ENCODE measurements at places on chromosomes 3 and 15.

GRCh38 chr3:77040926-77041722, 1.2 kb downstream of the ROBO2 start:
- no peak for DNase-seq

GRCh38 chr3:100107221-100107814, 7.0 kb downstream of the FILIP1L start:
- no peak for DNase-seq

DNA sequence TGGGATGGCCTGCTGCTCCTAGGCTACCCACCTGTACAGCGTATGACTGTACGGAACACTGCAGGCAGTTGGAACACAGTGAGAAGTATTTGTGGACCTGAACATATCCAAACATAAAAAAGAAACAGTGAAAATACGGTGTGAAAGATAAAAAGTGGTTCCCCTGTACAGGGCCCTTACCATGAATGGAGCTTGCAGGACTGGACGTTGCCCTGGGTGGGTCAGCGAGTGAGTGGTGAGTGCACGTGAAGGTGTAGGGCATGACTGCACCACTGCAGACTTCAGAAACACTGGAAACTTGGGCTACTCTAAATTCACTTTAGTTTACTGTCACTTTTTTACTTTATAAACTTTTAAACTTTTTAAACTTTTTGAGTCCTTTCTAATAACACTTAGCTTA, 71.2 kb upstream of the SLC6A6 start:
- no peak for DNase-seq

- no peak for DNase-seq
Observed at GRCh38 chr15:34732430-34732829, 22.4 kb downstream of the GJD2 start.

DNA sequence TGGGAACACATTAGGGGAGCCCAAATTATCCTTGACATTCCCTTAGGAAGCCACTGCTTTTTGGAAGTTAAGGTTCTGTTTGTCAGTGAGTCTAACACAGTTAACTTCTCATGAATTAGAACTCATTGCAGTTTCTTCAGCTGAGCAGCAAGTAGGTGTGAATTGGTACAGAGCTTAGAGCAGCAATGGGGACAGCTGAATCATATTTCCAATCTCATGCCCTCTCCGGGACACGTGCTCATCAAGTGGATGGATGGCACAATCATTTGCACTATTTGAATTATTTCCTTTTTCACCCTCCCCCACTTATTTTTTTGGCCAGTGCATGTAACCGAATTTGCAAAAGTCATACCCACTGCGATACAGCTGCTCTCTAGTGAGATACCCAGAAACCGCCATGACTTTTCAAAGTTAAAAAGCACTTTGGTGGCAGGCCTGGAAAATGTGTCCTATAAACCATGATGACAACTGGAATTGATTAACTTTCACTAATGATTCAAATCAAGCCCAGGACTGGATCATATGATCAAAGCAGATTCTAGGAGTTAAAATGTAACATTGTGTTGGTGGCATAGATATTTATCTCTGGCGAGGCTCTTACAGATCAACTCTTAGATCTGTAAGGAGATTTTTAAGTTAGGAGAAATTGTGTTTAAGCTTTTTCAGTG, 76.4 kb downstream of the EBLN2 start:
- DNase-seq, result no peak

- DNase-seq, result peak; percentile 55
Observed at GRCh38 chr15:63465104-63465503, 39.3 kb upstream of the USP3 start.

- no peak for DNase-seq
Observed at GRCh38 chr3:178306432-178307115, 229.7 kb upstream of the KCNMB2 start.

- no peak for DNase-seq
Observed at GRCh38 chr3:156253150-156253549, 132.8 kb downstream of the KCNAB1 start.

DNA sequence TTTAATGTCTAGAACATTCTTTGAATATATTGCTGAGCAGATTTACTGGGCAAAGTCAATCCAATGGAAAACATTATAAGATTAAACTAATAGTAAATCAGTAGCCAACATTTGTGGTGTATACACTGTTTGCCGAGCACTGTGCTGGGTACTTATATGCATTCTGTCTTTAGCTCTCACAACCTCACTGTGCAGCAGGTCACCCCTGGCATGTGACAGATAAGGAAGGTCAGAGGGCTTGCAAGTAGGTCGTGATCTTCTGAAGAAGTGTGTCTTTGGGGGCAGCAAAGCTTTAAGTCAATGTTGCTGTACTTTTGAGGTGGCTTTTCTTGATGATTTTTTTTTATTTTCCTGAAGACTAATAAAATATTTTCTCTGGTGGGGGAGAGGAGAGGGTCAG, 62.2 kb downstream of the TCAIM start:
- no peak for DNase-seq

DNA sequence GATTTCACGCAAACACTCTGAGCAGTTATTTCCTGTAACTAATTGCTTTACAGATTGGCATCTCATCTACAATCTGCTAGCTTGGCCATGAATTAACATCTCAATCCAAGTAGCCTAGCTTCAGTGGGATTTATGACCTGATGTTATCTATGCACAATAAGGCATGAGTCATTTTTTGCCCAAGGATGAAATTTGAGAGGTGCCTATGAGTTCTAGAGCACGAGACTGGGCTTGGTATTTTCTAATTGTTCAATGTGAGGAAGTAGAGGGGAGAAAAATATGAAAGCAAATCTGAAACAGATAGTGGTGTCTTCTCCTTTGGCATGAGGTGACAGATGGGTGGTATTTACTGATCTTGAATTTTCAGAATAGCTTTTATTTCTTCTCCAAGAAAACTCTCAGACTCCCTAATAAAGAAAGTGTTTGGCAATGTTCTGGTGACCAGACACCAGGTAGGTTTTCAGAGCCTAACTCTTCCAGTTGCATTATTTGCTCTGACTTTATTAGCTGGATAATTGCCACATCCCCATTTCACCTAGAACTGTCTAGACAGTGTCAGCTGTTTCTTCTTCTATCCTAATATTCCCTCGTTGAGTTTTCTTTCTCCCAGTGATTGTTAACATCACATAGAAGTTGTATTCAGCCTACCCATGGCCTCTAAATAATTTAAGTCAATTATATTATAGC, 301.0 kb upstream of the UMPS start:
- peak; percentile 48 for DNase-seq

- DNase-seq, result no peak
Observed at GRCh38 chr15:70237626-70238025, 139.9 kb upstream of the TLE3 start.

GRCh38 chr3:173913397-173913796, 515.9 kb downstream of the NLGN1 start:
- peak; percentile 53 for DNase-seq

DNA sequence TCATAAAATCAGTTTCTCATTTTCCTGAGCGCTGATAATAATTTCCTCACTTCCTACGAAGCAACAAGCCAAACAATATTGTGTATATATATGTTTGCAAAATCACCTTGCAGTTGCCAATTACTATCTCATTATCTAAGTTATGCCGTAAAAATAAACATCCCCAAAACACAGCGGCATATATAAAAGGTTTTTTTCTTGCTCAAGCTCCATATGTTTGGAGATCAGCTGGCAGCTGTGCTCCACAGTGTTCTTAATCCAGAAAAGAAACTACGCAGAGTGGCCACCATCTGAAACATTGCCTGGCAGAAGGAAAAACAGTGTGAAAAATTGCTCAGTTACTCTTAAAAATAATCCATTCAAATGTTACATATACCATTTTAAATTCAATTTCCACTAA, 951.4 kb downstream of the PLOD2 start:
- no peak for DNase-seq

DNA sequence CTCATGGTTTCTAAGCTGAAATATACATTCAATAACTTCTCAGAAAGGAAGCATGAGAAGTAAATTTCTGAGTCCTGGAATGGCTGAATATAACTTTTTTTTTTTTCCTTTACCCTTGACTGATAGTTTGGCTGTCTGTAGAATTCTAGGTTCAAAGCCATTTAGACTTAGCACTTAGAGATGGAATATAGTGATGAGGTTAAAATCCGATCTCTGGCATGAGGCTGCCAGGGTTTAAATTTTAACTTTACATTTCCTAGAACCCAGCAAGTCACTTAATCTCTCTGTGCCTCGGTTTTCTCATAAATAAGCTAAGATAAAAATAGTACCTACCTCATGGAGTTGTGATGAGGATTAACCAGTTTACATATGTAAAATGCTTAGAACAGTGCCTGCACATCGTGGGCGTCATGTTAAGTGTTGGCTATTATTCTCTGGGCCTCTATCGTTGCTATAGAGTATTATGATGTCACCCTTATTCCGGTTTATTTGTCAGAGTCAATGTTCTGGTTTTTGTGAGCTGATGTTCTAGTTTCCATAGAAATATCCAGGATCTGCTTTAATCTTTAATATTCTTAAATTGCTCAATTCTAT, 199.8 kb upstream of the TLE3 start:
- DNase-seq, result no peak

DNA sequence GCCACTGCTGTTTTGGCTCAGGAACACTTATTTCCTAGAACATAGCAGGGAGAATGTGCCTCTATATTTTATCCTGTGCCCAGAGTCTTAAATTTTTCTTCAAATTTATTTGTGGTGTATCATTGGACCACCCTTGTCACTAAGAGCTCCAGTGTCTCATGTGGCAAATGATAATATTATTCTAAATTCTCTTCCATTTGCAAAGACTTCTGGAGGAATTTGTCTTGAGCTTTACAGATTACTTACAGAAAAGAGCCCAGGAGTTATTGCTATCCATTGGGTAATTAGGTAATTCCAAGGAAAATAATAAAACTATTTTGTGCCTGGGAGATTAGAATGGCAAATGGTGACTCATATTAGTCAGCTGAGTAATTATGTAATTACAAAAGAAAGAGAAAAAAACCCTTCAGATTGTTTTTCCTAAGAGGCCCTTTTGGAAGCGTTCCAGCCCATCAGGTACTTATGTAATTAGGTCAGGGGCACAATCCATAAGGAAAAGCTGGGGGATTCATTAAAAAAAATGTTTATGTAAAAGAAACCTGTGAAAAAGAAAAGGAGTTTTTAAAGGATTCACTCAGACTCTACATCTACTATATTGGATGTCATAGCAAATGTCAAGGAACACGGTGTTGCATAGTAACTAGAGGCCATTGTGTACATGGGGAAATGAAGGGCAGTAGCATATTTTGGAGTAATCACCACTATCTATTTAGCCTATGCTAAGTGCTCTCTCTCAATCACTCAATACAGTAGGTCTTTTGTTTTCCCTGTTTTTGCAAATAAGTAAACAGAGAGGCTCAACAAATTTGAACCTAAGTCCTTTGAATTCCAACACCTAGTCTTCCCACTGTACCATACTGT, 380.9 kb upstream of the RARB start:
- DNase-seq, result no peak

GRCh38 chr3:183400352-183400751, 28.1 kb downstream of the MCF2L2 start:
- DNase-seq, result no peak

- DNase-seq, result no peak
Observed at GRCh38 chr3:118833075-118833474, 201.6 kb downstream of the IGSF11 start.

GRCh38 chr15:98076021-98076816, 115.7 kb downstream of the ARRDC4 start:
- DNase-seq, result peak; percentile 70

- DNase-seq, result no peak
Observed at GRCh38 chr15:90497912-90498311, 31.8 kb upstream of the CRTC3 start.

- DNase-seq, result no peak
Observed at GRCh38 chr3:61522626-61523025, 38.7 kb upstream of the PTPRG start.

DNA sequence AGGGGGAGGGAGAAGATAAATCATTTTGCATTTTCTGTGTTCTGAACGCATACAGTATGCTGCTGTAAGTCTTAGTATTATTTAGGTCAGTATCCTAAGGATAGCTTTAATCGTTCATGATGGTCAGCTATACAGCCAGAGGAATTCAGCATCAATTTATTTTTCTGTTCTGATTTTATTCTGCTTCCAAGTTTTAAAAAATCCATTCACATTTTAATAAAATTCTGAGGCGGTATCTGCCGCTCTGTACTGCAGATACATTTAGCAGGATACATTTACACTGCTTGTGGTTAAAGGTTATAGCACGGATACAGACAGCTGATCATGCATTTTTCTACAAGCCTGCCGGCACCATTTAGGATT, 17.8 kb downstream of the ZBTB38 start:
- DNase-seq, result no peak

DNA sequence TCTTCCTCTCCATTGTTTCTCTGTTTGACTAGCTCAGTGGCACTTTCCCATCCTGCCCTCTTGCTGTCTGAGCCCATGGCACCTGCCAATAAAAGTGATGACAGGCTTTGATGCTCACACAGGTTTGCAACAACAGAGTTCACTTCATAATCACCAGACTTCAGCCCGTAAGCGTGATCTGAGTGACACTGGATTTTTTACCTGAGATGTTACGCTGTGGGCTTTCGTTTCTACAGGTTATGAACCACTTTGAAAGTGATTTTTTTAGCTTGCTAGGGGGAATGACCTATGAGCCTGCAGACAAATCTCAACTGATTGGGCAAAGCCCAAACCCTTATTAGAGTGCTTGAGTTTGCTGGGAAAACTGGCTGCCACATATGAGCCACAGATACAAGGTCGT, 173.9 kb upstream of the ICE2 start:
- DNase-seq, result no peak

GRCh38 chr3:139289860-139290524, 53.8 kb upstream of the MRPS22 start:
- DNase-seq, result no peak

DNA sequence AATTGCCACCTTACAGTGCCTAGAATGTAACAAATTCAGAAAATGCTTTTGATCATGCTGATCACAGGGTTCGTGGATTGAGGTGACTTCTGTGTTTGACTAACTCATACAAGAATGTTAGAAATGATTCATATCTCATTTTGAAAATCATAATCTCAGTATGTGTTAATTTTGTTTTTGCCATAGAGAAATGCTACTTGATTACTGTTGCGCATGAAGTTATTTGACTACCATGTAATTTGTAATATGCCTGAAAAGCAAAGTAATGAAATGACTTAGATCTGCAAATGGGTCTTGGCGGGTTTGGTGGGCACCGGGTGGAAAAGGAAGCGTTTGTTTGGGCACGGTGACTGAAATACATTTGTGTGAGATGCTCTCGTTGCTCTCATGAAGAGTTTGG, 173.6 kb upstream of the BHLHE40 start:
- no peak for DNase-seq

- DNase-seq, result peak; percentile 77
Observed at GRCh38 chr15:87752250-87752951, 504.1 kb downstream of the NTRK3 start.

- no peak for DNase-seq
Observed at GRCh38 chr15:61336026-61336638, 107.0 kb upstream of the RORA start.

DNA sequence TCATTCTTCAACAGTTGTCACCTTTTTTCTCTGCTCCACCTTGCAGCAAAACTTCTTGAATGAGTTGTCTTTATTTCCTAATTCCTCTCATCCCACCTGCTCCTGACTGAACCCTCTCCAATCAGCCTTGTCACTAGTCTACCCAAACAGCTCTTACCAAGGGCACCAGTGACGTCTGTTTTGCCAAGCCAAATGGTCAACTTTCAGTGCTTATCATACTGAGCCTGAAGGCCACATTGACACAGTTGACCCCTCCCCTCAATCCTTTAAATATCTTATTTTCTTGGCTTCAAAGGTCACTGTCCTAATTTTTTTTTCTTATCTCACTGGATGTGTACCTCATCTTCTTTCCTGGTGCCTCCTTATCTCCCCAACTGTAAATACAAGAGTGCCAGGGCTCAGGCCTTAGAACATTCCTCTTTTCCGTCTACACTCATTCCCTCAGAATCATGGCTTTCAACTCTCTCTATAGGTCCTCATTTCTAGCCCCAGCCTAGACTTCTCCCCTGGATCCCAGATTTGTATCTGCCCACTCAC, 43.2 kb downstream of the CMTM8 start:
- DNase-seq, result no peak

All from AG20443 (cell line).